Frontal cortex (tissue), 4 donors: ENCODE measurements at places on chromosomes 1 and 21.
A peak's percentile ranks its signal among the peaks of the same experiment; 100 is the strongest.

GRCh38 chr1:33149453-33150190 is 32.2 kb downstream of the TRIM62 start:
- DNase-seq, result no peak

- no peak for DNase-seq
Measured at GRCh38 chr1:53341521-53341895, 13.6 kb upstream of the LRP8 start.

DNA sequence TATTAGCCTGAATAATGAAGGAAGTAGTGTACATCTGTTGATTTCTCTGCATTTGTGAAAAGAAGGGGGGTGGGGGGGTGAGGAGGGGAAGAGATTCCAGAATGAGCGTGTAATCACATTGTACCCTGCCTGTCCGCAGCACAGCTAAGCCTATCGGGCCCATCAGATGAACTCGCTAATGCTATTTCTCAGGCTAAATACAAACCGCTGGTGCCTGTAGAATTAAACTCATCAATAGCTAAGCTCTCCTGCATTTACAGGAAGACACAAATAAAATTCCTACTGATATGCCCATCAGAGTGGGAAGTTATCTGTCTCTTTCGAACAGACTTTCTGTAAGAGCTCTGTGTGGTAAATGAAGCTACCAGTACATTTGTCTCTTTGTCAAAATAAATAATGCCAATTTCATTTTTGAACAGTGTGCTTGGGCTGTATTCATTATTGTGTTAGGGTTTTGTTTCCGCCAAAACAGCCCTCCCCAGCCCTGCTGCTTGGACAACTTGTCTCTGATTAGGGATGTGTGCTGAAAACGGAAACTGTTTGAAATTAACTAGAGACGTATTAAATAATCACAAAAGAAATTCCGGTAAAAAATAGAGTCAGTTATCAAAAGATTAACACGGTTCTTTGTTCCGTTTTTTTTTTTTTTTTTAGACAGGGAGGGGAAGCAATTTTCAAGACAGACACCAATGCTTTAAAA is 305.4 kb downstream of the TTLL7 start:
- DNase-seq, result no peak

DNA sequence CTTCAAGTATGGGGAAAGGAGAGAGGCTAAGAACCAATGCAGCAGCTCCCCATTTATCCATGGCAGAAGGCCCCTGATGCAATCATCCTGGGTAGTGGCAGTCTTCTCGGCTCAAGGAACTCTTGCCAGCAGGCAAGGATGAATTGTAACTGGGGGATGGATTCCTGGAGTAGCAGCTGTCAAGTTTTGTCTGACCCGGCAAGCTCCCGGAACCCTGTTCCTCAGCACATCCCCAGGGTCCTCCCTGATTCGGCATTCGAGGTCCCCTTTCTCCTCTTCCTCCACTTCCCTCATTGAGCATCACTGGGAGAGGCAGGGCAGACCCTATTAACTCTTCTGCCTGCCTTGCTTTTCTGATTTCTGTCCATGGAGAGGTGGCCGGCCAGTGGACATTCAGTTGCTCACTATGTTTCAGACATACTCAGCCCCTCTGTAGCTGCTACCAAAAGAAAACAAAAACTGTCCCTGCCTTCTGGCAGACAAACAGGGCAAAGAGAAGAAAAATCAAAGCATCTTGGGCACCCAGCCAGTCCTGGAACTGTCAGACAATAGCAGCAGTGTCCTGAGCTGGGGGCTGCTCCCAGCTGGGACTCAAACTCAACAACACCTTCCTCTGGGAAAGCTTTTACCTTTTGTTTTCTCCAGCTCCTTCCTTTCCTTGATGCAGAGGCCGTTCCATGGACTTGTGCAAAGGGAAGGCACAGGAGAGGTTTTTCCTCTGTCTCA is 5.6 kb upstream of the PTCH2 start:
- no peak for DNase-seq

GRCh38 chr1:3597599-3597964 is 13.7 kb downstream of the MEGF6 start:
- DNase-seq, result no peak

GRCh38 chr21:27424601-27425000 is 457.7 kb upstream of the ADAMTS5 start:
- no peak for DNase-seq

DNA sequence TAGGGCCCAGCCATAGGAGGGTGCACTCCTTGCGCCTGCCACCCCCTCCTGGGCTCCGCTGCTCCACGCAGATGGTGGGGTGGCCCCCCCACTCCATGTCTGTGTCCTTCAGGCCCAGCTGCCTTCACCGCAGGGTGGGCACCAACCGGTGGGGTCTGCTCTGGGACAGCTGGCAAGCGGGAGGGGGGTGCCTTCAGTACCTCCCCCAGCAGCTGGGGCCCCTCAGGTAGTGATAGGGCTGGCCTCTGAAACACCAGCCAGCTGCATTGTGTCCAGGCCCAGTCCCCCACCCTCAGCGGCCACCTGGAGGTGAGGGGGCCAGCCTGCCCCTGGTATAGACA is 360 bp downstream of the GJC2 start:
- peak; percentile 63 for DNase-seq
